ENCODE measurements at places on chromosomes 3 and 15.
A peak's percentile ranks its signal among the peaks of the same experiment; 100 is the strongest.

DNA sequence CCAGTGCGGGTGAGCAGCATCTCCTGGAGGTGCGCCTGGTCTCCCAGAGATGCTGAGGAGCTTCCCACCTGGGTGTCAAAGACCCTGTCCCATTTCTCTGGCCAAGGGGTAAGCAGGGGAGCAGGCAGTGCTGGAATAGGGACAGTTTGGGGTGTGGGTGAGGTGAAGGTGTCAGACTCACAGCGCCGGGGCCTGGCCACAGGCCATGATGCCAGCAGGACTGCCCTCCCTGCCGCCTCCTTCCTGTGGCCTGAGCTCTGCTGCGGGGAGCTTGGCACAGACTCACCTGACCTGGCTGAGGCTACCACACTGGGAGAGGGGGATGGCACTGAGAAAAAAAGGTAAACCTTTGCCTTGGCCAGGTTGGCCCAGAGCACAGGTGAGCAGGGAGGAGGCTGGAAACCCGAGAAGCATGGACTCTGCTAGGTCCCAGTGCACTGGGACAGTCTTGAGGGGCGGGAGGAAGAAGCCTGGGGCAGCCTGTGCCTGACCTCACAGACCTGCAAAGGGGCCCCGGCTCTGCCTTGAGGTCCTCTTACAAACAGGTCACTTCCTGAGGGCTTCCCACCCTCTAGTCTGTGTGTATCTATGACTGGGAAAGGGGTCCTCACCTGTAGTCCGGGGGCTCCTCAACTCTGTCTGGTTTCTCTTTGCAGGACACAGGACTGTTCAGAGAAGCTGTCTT, 28.2 kb downstream of the GRAMD2A start:
- peaks cover 6% of the 10 kb centered on the region for H3K27me3 ChIP-seq
- peaks cover 26% of the 10 kb centered on the region for H3K4me1 ChIP-seq
- H3K4me3 ChIP-seq: no peak overlapping the region
- H3K27ac ChIP-seq: no peak overlapping the region

DNA sequence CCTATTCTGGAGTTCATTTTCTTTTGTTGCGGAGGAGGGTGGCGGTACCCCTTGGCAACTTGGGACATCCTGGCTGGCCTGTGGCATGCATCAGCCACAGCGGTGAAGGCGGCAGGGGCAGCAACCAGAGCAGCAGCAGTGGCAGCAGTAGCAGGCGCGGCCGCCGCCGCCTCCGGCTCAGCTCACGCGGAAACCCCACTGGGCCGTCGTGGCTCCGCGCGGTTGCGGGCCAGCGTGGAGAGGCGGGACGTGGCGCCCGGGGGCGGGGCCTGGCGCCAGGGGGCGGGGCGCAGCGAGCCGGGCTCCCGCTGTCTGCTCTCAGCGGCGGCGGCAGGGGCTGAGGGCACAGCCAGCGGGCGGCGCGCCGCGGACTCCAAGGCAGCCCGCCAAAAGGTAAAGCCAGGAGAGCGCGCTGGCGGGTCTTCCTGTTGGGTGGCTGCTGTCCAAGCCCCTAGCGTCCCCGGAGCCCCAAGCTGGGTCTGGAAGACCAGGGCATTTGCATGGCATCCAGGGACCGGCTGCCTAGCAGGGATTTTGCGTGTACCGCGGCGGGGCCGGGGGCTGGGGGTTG, 334.4 kb upstream of the THRB start:
- DNase-seq: no peak
- peaks cover 5% of the 10 kb centered on the region for H3K27me3 ChIP-seq

- peaks cover 35% of the 10 kb centered on the region for H3K4me1 ChIP-seq
- no peaks in the 10 kb centered on the region for H3K27me3 ChIP-seq
- DNase-seq: no peak
- H3K4me3 ChIP-seq: no peak overlapping the region
- peaks cover 6% of the 10 kb centered on the region for H3K36me3 ChIP-seq
Measured at GRCh38 chr3:12620729-12621128, 43.2 kb downstream of the RAF1 start.

GRCh38 chr3:138263104-138263503, 66.5 kb downstream of the NME9 start:
- H3K4me1 ChIP-seq: no peaks in the 10 kb centered on the region
- peaks cover 2% of the 10 kb centered on the region for H3K36me3 ChIP-seq

- H3K4me3 ChIP-seq: no peak overlapping the region
- H3K27ac ChIP-seq: no peak overlapping the region
- peaks cover 8% of the 10 kb centered on the region for H3K4me1 ChIP-seq
- DNase-seq: no peak
- H3K36me3 ChIP-seq: no peaks in the 10 kb centered on the region
Measured at GRCh38 chr3:160607826-160608225, 42.5 kb upstream of the KPNA4 start.

- H3K27me3 ChIP-seq: no peaks in the 10 kb centered on the region
- H3K4me1 ChIP-seq: peaks cover 19% of the 10 kb centered on the region
- peaks cover 23% of the 10 kb centered on the region for H3K36me3 ChIP-seq
- H3K27ac ChIP-seq: no peak overlapping the region
Measured at GRCh38 chr3:128256131-128256530, 102.8 kb downstream of the EEFSEC start.

DNA sequence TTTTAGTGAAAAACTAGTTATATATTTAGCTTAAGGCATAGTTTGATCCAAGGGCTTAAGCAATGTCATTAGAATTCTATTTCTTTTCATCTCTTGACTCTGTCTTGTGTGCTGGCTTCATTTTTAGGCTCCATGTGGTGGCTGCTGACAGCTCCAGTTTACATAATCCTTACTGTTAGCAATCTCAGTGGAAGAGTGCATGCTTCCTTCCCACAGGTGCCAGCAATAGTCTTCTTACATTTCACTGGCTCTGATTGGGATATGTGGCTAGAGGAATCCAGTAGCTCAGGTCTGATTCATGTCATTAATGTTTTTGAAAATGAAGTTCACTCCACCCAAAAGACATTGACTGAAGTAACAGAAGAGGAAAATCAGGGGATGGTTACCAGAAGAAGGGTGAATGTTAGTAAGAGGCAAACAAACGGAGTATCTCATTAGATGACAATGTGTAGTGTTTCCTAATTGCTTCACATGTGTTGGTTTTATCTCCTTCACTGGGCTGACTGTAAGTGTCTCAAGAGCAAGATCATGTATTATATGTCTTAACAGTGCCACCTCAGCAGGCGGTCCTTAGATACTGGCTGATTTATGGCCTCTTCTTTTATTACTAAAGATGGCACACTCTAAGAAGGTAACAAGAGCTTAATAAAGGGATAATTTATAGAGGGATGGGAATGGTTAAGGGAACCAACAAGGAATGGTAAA, 25.6 kb upstream of the TCF12 start:
- no peak overlapping the region for H3K27ac ChIP-seq
- peaks cover 13% of the 10 kb centered on the region for H3K4me1 ChIP-seq
- no peaks in the 10 kb centered on the region for H3K27me3 ChIP-seq
- H3K36me3 ChIP-seq: no peaks in the 10 kb centered on the region
- H3K4me3 ChIP-seq: no peak overlapping the region

DNA sequence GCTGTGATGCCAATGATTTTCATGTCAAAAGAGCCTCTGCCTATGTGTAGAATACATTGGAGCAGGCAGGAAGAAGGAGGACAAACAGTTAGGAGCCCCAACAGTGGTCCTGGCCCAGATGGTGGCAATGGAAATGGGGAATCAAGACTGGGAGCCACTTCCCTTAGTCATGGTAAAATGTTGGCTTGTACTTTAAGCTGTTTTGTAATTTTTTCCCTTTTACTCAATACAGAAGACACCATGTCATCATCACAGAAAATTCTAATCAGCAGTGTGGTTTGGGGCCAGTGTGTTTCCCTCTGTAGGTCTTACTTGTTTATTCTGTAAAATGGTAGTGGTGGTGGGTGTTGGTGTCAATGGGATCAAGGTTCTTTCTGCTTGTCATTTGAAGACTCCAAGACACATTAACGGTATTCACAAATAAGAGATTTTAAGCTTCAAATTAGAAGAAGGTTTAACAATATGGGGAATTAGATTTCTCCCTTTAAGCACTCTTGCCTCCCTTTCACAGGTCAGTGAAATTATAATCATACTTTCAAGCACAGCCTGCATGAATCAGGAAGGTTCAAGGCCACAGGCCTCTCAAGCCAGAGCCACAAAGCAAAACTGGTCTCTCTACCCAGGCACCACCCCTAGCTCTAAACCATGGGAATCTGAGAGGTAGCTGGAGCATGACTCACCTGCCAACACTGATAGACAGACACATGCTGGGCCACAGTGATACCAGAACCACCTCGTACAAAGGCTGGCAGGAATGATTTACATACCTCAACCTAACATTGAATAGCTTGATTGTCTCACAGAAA, 24.9 kb downstream of the SIAH2 start:
- H3K36me3 ChIP-seq: peaks cover 6% of the 10 kb centered on the region
- DNase-seq: peak; percentile 96
- no peaks in the 10 kb centered on the region for H3K27me3 ChIP-seq
- H3K27ac ChIP-seq: peak overlapping the region; percentile 99
- H3K4me3 ChIP-seq: no peak overlapping the region
- peaks cover 100% of the 10 kb centered on the region for H3K4me1 ChIP-seq

- H3K36me3 ChIP-seq: no peaks in the 10 kb centered on the region
- H3K27me3 ChIP-seq: no peaks in the 10 kb centered on the region
- no peaks in the 10 kb centered on the region for H3K4me1 ChIP-seq
- H3K4me3 ChIP-seq: no peak overlapping the region
Measured at GRCh38 chr3:193391902-193392301, 13.3 kb upstream of the ATP13A5 start.

DNA sequence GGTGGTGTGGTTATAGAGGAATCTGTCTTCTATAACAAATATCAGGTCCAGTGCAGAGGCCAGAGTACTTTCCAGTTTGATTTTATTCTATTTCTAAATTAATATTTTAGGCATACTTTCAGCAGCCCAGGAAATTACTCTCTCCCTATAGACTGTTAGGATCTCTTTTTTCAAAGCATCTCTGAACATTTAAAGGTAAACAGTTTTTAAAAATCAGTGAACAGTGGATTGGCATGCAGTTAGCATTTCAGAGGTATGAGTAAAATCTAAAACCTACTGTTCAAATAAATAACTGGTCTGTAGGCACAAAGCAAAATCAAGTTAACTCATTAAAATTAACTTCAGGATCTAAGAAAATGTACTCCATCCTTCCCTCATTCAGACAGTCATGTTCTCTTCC, 3.0 kb downstream of the ZBED2 start:
- H3K27me3 ChIP-seq: no peaks in the 10 kb centered on the region
- DNase-seq: no peak
- no peak overlapping the region for H3K27ac ChIP-seq

- H3K27ac ChIP-seq: no peak overlapping the region
- H3K27me3 ChIP-seq: no peaks in the 10 kb centered on the region
- no peaks in the 10 kb centered on the region for H3K4me1 ChIP-seq
- H3K4me3 ChIP-seq: no peak overlapping the region
- no peak for DNase-seq
Measured at GRCh38 chr3:110384601-110385000, 687.0 kb upstream of the NECTIN3 start.

- H3K36me3 ChIP-seq: no peaks in the 10 kb centered on the region
- H3K27ac ChIP-seq: no peak overlapping the region
- H3K27me3 ChIP-seq: peaks cover 4% of the 10 kb centered on the region
- no peaks in the 10 kb centered on the region for H3K4me1 ChIP-seq
Measured at GRCh38 chr3:133887074-133887802, 8.4 kb downstream of the RAB6B start.

DNA sequence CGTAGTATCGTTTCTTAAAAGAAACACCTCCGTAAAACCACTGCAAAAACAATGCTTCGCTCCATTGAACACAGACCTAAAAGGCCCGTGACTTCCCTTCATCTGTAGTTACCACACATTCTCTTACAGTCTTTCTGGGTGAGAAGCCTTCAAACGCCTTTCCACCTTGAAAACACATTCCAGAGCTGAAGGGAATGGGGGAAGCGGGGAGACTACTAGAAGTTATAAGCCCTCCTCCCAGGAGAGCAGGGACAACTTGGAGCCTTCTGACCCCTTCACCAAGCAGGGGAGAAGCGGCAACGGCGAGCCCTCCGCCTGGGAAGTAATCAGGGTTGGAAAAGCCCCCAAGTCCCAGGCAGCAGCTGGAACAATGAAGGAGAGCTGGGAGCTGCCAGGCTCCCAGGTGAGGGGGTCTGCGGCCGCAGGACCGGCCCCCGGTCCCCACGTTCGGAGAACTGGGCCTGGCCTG, 461 bp downstream of the SECISBP2L start:
- H3K27ac ChIP-seq: peak overlapping the region; percentile 81
- DNase-seq: peak; percentile 28
- no peaks in the 10 kb centered on the region for H3K36me3 ChIP-seq
- peaks cover 46% of the 10 kb centered on the region for H3K4me1 ChIP-seq
- peak overlapping the region; percentile 87 for H3K4me3 ChIP-seq

- no peaks in the 10 kb centered on the region for H3K4me1 ChIP-seq
- DNase-seq: no peak
- no peaks in the 10 kb centered on the region for H3K27me3 ChIP-seq
- no peak overlapping the region for H3K27ac ChIP-seq
- H3K36me3 ChIP-seq: no peaks in the 10 kb centered on the region
Measured at GRCh38 chr3:34360713-34361112, 562.3 kb downstream of the PDCD6IP start.

DNA sequence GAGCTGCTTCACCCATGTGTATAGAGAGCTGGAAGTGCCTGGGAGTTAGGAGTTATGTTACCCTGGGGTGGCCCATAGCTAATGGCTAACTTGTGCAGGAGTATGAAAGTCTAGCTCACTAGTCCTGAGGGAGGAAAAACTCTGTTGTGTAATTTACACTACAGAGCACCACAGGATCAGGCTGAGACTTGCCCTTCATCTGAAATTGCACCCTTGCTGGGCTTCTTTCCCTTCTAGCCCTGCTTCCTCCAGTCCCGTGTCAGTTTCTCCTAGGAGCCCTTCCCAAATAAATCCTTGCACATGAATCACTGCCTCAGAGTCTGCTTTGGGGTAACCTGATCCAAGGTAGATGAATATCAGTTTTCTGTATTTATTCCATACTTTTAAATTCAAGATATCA, 40.0 kb downstream of the CTXND1 start:
- peaks cover 54% of the 10 kb centered on the region for H3K4me1 ChIP-seq
- DNase-seq: no peak
- H3K36me3 ChIP-seq: no peaks in the 10 kb centered on the region
- H3K27ac ChIP-seq: no peak overlapping the region
- no peaks in the 10 kb centered on the region for H3K27me3 ChIP-seq

DNA sequence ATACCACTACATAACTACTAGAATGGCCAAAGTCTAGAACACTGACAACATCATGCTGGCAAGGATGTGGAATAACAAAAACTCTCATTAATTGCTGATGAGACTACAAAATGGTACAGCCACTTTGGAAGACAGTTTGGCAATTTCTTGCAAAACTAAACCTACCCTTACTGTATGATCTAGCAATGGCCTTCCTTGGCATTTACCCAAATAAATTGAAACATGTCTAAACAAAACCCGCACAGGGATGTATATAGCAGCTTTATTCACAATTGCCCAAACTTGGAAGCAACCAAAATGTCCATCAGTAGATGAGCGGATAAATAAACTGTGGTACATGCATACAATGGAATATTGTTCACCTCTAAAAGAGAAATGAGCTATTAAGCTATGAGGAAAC, 87.9 kb upstream of the SLC24A5 start:
- H3K4me3 ChIP-seq: no peak overlapping the region
- no peaks in the 10 kb centered on the region for H3K36me3 ChIP-seq
- no peaks in the 10 kb centered on the region for H3K4me1 ChIP-seq
